ENCODE measurements at places on chromosomes 7 and 10.

- no peak for DNase-seq
These were observed 27.0 kb downstream of the DCLRE1C start for GRCh38 chr10:14926722-14927416.

DNA sequence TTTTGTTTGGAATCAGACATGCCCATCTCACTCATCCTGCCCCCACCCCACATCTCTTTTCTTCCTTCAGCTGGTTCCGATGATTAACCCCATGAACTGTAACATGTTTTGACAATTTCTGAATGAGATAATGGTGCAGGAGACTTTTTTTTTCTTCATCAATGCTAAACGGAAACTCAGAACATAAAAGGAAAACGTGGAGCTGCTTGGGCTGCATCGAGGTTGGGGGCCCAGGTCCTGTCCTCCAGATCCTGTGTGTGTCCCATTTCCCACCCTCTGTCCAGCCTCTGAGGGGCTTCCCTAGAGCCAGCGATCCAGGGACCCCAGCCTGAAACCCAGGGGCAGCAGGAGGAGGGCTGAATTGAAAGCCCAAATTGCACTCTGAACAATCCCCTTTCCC is 263.8 kb upstream of the GRB10 start:
- no peak for DNase-seq

DNA sequence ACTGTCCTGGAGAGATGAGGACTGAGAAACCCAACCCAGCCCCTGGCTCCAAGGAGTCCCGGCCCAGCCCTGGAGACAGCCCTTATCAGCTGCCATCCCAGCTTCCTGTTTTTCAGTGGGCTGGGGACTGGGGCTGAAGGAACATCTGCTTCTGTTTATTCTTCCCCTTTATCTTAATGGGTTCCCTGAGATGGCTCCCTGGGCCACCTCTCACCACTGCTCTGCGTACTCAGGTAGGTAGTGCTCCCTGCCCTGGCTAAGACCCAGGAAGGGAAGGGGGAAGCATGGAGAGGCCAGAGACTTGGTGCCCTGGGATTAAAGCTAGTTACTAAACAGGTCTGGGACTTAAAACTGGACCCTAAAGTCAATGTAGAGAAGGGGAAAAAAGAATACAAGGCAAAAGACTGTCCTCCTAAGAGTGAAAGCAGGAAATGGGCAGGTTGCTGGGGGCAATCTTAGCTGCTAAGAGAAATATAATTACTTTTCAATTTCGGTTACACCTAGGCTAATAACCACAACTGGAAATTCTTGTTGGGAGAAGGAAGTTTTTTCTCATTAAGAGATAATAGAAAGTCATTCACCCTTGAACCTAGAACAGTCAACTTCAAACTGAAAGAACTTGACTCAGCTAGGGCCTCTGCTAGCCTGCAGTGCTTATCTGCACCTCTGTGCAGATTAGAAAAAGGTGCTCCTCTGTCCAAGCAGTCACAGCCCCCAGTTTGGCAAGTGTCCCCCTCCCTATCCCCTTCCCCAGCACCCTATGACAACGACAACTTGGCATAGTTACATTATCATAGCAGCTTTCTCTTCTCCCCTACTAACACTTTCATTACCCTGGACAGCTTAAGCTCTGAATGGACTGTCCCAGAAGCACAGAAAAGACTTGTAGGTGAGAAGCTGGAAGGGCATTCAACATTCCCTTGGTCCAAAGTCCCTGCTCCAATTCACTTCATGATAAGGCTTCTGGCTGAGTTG is 65.6 kb upstream of the KDM7A start:
- DNase-seq, result no peak

- no peak for DNase-seq
These were observed 12.3 kb downstream of the KCTD7 start for GRCh38 chr7:66640802-66641525.

Measured in keratinocyte (primary cell).